ENCODE measurements at places on chromosomes 1 and 21.

DNA sequence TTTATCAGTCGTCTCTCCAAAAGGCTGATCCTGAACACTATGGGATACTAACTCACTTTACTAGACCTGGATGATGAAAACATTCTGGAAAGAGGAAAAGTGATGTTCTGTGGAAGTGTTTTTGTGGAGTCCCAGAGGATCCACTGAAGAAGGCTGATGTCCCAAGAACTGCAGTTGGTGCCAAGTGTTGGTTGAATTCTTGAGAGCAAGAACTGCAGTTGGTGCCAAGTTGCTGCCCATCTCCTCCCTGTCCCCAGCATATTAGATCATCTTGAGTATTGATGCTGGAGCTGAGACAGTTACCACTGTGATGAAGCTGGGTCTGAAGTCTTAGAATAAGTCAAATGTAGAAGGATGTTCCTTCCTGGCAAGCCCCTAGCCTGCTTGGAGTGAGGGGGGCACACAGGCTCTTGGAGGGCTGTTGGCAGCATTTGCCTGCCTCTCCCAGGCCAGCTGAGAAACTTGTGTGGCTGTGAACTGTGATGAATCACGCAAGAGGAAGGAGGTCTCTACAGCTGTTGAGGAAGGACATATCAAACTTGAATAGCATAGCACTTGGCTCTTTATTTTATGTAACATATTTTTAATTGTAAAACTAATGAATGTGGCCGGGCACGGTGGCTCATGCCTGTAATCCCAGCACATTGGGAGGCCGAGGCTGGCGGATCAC, 48.1 kb downstream of the DNAJC6 start:
- ATAC-seq, result no peak

GRCh38 chr1:240491156-240491555, 120.8 kb downstream of the GREM2 start:
- peak; percentile 19 for ATAC-seq

GRCh38 chr1:166338105-166338504, 171.3 kb upstream of the FAM78B start:
- ATAC-seq, result no peak

- ATAC-seq, result no peak
Observed at GRCh38 chr21:46616050-46616449, 11.2 kb upstream of the S100B start.

- peak; percentile 8 for ATAC-seq
Observed at GRCh38 chr1:234605983-234606783, 3.8 kb downstream of the IRF2BP2 start.

- ATAC-seq, result peak; percentile 16
Observed at GRCh38 chr1:178938101-178938958, 67.5 kb upstream of the ANGPTL1 start.

DNA sequence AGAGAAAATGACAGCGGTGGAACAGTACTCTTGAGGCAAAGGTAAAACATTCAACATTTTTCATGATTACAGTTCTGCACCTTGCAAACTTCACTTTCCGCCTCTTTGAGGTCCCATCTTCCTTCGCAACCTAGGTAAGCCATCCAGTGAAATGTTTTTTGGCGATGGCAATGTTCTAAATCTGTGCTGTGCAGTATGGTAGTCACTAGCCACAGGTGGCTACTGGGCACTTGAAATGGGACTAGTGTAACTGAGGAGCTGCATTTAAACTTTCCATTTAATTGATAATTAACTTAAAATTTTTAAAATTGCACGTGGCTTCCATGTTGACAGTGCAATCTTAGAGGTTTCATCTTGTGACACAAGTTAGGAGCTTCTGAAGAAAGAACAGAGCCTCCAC, 13.0 kb downstream of the EXOC8 start:
- ATAC-seq, result no peak

- peak; percentile 19 for ATAC-seq
Observed at GRCh38 chr1:203217139-203217655, 12.3 kb downstream of the CHIT1 start.

GRCh38 chr21:35945089-35945671, 115.1 kb downstream of the SETD4 start:
- no peak for ATAC-seq

- no peak for ATAC-seq
Observed at GRCh38 chr1:33902486-33903209, 38.8 kb downstream of the HMGB4 start.

GRCh38 chr1:10495475-10495817, 20.7 kb downstream of the PEX14 start:
- ATAC-seq, result no peak

DNA sequence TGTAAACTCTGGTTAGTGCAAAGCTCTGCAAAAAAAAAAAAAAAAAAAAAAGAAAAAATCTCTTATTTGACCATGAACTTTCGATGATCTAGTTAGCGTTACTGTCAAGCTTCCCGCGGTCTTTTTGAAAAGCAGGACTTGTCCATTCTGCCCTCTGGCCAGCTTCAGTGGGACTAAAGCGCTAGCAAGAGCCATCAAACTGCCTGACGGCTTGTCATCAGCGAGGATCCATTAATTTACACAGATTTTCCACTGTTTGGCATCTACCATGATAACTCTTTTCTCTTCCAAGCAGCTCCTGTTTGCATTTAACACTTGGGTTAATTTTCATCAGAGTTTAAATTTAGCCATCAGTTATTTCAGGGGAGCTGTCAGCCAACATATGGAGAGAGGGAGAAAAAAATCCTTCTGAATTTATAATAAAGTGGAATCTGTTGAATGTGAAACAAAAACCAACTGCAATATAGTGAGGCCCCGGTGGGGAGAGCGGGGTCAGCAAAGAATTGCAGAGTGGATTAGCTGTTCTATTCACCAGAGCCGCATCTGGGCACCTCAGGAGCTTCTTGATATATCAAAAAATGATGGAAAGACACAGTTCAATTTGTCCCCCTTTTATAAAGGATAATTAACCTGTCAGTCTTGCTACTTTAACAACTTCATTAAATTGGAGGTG, 298.2 kb downstream of the SPATA17 start:
- ATAC-seq, result peak; percentile 63

DNA sequence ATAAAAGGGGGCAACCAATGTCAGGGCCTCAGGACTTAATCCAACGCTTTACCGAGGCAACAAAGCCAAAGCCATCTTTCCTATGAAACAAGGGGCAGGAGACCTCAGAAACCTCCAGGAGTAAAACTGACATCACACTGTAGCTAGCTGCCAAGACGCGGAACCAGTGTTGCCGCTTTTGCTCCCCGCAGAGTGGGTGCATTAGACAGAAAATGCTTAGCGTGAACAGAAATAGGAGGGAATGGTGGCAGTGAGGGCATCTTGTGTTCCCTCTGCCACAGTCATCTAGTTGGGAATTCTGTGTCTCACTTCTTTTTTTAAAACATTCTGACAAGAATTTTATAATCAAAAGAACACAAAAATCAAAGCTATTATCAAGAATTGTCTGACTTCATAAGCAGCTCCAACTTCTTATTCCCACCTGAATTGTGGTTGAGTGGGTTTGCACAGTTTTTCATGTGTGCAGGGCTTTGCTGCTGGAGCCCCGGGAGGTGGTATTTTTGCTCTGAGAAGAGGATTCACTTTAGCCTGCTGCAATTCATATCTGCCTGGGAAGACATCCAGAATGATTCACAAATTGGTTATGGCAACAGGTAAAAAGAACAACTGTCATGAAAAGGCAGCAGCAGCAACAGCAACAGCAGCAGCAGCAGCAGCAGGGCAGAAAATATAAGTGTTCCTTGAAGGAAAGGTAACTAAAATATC, 82.2 kb upstream of the DIRAS3 start:
- no peak for ATAC-seq

- no peak for ATAC-seq
Observed at GRCh38 chr1:219682788-219683187, 69.9 kb upstream of the ZC3H11B start.
